ENCODE measurements at places on chromosomes 12 and 14.

GRCh38 chr14:89428173-89428523 lies 11.1 kb upstream of the FOXN3 start:
- no peaks in the 10 kb centered on the region for H3K27me3 ChIP-seq
- H3K4me3 ChIP-seq: no peak overlapping the region
- H3K36me3 ChIP-seq: no peaks in the 10 kb centered on the region
- H3K27ac ChIP-seq: peak overlapping the region; percentile 82

DNA sequence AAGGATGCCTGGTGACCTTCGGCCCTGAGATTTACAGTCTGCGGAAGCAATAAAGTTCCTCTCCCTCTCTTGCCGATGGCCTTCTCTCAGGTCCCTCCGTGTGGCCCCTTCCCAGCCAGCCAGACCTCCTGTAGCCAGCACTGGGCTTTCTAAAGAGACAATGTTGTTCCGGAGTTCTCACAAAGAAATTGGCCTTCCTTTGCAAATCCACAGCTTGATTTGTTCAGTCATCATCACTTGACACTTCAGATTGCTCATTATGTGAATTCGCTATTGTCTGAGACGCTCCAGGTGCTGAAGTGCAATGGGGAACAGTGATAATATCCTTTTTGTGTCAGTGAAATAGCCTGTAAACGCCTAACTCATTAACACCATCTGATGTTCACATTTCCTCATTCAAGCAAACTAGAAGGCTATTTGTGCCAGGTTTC lies 43.7 kb upstream of the GPHB5 start:
- no peaks in the 10 kb centered on the region for H3K36me3 ChIP-seq
- no peak overlapping the region for H3K4me3 ChIP-seq
- H3K27ac ChIP-seq: no peak overlapping the region
- no peaks in the 10 kb centered on the region for H3K27me3 ChIP-seq
- DNase-seq: no peak

DNA sequence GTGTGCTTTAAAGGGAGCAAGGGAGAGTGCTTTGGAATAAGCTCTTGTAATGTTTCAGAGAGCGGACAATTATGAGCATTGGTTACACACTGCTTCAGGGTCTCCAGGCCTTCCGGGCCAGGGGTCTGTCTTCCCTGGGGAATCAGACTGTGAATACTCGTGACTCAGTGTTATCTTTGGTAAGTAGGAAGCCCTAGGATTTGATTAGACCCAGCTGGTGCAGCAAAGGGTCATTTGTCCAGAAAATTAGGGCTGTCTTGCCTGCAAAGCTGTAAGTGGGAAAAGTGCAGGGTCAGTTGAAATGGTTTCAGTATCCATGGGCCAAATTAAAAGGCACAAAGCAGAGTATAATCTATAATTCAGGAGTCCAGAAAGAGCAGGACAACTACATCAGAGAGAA lies 475.6 kb downstream of the MED13L start:
- H3K27me3 ChIP-seq: no peaks in the 10 kb centered on the region
- no peak overlapping the region for H3K4me3 ChIP-seq
- H3K36me3 ChIP-seq: no peaks in the 10 kb centered on the region
- H3K4me1 ChIP-seq: no peaks in the 10 kb centered on the region
- DNase-seq: no peak
- no peak overlapping the region for H3K27ac ChIP-seq

GRCh38 chr12:89695830-89696229 lies 12.8 kb downstream of the ATP2B1 start:
- H3K36me3 ChIP-seq: no peaks in the 10 kb centered on the region
- no peak overlapping the region for H3K4me3 ChIP-seq
- no peaks in the 10 kb centered on the region for H3K4me1 ChIP-seq
- H3K27ac ChIP-seq: no peak overlapping the region
- no peak for DNase-seq

DNA sequence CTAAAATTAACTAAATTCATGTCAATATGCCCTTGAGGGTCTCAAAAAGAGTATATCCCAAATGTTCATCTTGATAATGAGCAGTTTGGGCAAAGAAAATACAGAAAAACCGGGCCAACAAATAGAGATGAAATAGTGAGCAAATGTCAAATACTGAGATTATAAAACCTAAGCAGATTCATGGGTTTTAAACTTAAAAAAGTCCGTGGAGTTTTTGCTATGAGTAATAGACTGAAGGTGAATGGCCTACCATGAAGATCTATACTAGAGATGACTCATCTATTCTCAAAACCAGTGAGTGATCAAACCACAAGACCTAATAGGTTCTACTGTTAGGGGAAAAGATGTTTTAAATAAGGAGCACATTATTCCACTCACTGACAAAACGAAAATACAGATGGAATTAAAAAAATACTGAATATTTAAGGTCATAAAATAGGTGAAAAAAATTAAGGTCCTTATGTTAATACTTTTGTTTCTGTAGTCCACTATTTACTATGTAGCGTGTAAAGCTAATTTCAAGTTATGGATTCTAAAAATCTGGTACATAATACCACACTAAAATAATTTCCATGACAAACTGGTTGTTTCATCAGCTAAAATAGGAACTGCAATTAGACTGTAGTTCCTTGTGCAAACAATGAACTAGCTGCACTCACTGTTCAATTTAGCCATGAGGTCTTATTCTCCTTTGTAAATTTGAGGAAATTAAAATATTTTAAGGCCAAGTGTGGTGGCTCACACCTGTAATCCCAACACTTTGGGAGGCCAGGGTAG lies 5.0 kb downstream of the HNRNPC start:
- H3K36me3 ChIP-seq: no peaks in the 10 kb centered on the region
- H3K27ac ChIP-seq: no peak overlapping the region
- no peak overlapping the region for H3K4me3 ChIP-seq
- DNase-seq: no peak
- H3K4me1 ChIP-seq: peaks cover 8% of the 10 kb centered on the region
- no peaks in the 10 kb centered on the region for H3K27me3 ChIP-seq

DNA sequence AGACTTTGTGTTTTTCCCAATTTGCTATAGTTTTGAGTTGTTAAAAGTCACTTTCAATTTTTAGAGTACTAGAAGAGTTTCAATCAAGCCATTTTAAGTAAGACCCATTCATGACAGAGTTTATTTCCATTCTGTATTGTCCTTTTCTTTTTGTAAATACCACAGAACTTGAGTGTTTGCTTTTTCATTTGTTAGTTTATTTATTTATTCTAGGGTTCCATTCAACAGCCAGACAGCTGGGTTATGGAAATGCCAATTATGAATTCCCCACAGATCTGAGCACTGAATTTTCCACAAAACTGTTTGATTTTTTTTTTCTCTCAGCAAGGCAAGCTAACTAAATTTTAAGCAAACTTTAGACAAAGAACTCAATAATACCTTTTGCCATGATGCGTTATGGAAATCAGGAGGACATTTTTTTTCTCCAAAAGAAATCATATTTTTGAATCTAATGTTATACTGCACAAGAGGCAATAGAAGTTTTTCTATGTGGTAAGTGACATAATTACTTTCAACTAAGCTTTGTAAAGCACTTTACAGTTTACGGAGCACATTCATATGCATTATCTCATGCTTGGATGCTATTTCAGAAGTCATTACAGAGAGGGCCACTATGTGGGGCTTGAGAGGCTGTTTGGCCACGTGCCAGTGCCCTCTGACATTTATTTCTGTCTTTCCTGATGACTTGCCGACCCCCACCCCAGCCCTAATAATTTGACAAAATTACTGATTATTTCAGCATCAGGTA lies 181.5 kb downstream of the VRK1 start:
- no peaks in the 10 kb centered on the region for H3K27me3 ChIP-seq
- H3K27ac ChIP-seq: no peak overlapping the region
- no peaks in the 10 kb centered on the region for H3K4me1 ChIP-seq
- H3K4me3 ChIP-seq: no peak overlapping the region

GRCh38 chr12:95202691-95203486 lies 14.4 kb downstream of the FGD6 start:
- H3K4me1 ChIP-seq: peaks cover 21% of the 10 kb centered on the region
- H3K27ac ChIP-seq: no peak overlapping the region
- no peak for DNase-seq
- no peaks in the 10 kb centered on the region for H3K36me3 ChIP-seq
- H3K4me3 ChIP-seq: no peak overlapping the region

DNA sequence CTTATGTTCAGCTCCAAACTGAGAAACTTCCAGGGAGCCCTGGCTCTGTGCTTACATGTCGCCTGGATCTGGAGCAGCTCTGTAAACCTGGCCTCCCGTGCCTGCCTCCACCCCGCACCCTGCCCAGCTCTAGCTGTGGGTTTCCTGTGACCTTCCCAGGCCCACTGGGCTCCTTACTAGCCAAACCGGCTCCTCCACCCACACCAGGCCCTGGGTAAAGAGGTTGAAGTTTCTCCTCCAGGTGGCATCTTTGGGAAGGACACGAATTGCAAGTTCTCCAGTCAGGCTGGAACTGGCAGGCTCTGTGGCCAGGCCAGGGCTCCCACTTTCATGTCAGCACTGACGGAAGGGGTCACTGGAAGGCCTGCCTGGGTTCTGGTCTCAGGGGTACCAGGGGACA lies 60.9 kb upstream of the ZFP36L1 start:
- H3K27me3 ChIP-seq: no peaks in the 10 kb centered on the region
- H3K27ac ChIP-seq: no peak overlapping the region

DNA sequence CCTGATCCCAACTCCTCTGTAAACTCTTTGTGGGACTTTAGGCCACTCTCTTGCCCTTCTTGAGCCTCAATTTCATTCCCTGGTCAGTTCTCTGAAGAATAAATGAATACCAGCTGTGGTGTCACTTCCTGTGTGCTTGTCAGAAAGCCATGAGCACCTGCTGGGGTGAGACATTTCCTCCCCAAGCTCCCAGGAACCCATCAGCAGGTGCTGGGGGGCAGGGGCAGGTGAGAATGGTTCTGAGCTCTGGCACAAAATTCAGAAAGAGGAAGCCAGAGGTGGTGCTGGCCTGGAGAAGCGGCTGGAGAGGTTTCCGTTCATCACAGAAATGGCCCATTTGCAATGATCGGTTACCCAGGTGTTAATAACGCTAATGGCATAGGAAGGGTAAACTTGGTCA lies 14.9 kb downstream of the LHX5 start:
- H3K4me3 ChIP-seq: no peak overlapping the region
- H3K4me1 ChIP-seq: no peaks in the 10 kb centered on the region
- no peak for DNase-seq

DNA sequence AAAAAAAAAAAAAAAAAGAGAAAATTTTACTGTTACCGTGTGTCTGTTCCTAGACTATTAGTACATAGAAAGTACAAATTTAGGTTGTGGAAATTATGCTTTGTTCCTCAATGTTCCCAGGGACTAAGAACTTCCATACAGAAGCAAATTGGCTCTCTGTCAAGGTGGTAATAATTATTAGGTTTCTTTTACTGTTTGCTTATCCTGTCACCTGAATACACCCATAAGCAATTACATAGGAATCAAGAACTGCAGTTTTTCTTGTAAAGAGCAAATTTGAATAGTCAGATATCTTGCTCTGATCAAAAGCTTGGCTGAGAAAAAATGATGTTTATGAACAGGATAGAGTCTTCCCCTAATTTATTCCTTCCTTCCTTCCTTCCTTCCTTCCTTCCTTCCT lies 191.2 kb downstream of the AEBP2 start:
- no peak overlapping the region for H3K4me3 ChIP-seq
- no peak for DNase-seq
- no peaks in the 10 kb centered on the region for H3K4me1 ChIP-seq
- no peak overlapping the region for H3K27ac ChIP-seq
- H3K27me3 ChIP-seq: no peaks in the 10 kb centered on the region

DNA sequence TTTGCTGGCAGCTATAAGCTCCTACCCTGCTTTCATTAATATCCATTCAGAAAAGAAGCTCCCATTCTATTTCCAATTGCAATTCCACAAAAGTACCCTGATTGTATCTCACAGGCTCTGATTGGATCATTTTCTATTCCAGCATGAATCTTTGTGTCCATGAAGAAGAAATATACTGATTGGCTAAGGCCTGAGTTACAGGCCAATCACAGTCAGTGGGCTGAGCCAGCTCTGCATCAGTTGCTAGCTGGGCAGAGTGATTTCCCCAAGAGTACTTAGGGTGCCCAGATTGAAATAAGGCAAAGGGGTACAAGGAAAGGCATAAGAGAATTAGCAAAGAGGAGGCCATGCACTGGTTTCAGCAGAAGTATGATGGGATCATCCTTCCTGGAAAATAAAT lies 14.4 kb downstream of the ART4 start:
- no peaks in the 10 kb centered on the region for H3K36me3 ChIP-seq
- DNase-seq: no peak
- H3K27me3 ChIP-seq: no peaks in the 10 kb centered on the region
- no peak overlapping the region for H3K27ac ChIP-seq
